ENCODE measurements at places on chromosomes 4 and X. TPM values are rescaled to one million over a fixed set of nuclear protein-coding genes. Genes with fewer than 3 reads are reported as not detected.

DNA sequence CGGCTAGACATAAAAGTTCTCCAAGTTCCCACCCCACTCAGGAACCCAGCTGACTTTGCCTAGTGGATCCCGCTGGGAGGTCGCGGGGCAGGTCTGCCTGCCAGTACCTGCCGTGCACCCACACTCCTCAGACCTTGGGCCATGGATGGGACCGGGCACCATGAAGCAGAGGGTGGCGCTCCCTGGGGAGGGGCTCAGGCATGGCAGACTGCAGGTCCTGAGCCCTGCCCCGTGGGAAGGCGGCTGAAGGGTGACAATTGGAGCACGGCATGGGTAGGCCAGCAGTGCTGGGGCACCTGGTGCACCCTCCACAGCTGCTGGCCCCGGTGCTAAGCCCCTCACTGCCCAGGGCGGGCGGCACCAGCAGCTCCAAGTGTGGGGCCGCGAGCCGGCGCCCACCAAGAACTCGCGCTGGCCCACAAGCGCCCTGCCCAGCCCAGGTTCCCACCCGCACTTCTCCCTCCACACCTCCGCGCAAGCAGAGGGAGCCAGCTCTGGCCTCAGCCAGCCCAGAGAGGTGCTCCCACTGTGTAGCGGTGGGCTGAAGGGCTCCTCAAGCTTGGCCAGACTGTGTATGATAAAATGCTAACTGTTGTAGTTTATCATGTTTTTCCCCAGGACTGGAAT, 63.1 kb downstream of the UGT2A2 start:
- DNase-seq, result no peak

The FGF13 gene
- total RNA-seq, result 7.3 TPM

The CDX4 gene
- not detected for total RNA-seq

GRCh38 chr4:95167805-95168204, 381.0 kb downstream of the UNC5C start:
- DNase-seq, result no peak

The GLUD2 gene
- total RNA-seq, result 0.19 TPM

GRCh38 chr4:39820186-39820585, 122.2 kb downstream of the UBE2K start:
- DNase-seq, result no peak

DNA sequence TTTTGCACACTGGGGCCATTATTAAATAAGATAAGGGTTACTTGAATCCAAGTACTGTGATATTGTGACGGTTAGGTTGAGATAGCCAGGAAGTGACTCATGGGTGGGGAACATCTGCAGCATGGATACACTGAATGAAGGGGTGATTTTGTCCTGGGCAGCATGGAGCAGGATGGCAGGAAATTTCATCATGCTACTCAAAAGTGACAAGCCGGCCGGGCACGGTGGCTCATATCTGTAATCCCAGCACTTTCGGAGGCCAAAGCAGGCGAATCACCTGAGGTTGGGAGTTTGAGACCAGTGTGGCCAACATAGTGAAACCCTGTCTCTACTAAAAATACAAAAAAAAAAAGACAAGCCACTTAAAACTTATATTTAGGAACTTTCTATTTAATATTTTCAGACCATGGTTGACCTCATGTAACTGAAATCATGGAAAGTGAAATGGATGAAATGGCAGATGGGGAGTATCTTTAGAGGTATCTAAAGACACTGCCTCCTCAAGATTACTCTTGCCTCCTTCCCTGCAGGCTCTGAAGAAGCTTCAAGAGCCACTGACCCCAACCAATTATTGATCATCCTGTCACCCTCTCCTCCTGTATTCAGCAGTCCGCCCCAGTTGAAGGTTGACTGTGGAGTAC, 3.9 kb upstream of the TRIM60 start:
- no peak for DNase-seq

GRCh38 chr4:38791010-38791409, 8.2 kb upstream of the TLR10 start:
- no peak for DNase-seq

GRCh38 chr4:181416966-181417365, 826.2 kb upstream of the TENM3 start:
- DNase-seq, result no peak

The XG gene
- not detected for total RNA-seq

The CLNK gene
- total RNA-seq, result 2.3 TPM

Measured in spleen (tissue), 13 donors.